GM12865 (cell line): ENCODE measurements at places on chromosomes 7 and 10.

- no peak for DNase-seq
Observed at GRCh38 chr10:110169586-110169985, 37.8 kb upstream of the MXI1 start.

GRCh38 chr10:85557077-85557476 is 809.5 kb downstream of the GRID1 start:
- DNase-seq: no peak

- no peak for DNase-seq
Observed at GRCh38 chr10:127715249-127715648, 21.7 kb upstream of the FOXI2 start.

DNA sequence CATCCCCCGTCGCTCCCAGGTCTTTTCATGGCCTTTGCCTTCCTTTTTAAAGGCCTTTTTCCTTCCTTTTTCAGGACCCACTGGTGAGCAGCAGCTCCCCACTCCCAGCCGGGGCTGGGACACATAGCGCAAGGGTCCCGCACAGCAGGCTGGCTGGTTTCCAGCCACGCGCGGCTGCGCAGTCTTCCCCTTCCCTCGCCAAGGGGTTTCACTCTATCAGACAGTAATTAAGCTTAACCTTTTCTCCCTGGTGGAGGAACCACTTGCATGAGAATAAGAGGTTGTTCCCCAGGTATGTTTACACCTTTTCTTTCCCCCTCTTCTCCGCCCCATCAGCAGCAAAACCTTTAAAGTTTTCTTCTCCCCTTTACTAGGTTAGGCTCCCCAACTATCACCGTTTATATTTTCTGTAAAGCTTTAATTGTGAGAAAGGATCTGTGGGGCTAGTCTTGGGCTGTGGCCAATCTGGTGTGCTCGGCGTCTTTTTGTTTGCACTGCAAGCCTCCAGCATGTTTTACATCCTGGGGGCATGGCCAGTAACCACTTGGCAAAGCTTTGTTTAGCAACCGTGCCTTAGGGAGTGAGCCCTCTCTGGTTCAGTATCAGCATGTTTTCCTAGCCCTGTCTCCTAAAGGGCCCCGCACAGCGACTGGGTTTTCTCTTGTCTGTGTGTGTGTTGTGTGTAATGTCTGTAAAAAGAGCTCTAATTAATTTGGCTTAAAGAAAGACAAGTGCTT is 219.6 kb downstream of the PHF14 start:
- no peak for DNase-seq

- no peak for DNase-seq
Observed at GRCh38 chr10:33935350-33935749, 600.9 kb upstream of the NRP1 start.

GRCh38 chr7:39735903-39736302 is 112.5 kb downstream of the RALA start:
- peak; percentile 38 for DNase-seq

DNA sequence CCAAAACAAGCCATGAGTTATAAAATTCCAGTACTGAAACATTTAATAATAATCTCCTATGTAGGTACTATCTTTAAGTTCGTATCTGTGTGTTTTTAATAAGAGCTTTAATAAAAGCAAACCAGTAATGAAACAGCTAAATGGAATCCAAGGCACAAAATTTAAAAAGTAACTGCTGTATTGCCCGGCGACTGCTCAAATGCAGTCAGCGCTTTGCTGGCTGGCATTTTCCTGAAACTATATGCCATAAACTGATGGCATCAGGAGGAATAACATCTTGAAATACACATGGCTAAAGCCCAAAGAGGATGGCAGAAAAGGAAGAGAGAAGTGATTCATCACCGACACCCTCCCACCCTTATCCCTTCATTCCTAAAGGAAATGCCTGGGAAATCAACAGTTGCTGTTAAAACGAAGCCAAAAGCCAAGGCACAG is 133.1 kb downstream of the CUBN start:
- DNase-seq: no peak

GRCh38 chr7:92731335-92732063 is 104.9 kb downstream of the CDK6 start:
- DNase-seq: no peak

DNA sequence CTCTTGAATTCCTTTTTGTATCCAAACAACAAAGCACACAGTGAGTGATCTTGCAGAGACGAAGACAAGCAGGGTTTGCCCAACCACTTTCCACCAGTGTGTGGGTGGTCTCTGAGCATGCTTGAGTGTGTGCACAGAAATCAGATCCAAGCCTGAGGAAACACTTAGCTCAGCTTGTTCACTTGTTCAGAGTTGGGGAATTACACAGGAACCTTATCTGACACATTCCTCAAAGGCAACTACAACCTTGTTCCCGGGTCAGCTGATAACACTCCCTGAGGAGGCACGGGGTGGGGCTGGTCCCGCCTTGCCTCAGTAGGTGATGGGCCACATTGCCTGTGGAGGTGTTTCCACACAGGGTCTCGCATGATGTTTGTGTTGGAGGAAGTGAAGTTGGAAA is 216.9 kb downstream of the DYNC1I1 start:
- DNase-seq: no peak
